Left lung (tissue), 14 donors: ENCODE measurements at places on chromosomes 4 and X. TPM values are rescaled to one million over a fixed set of nuclear protein-coding genes. Genes with fewer than 3 reads are reported as not detected.
A peak's percentile ranks its signal among the peaks of the same experiment; 100 is the strongest.

SMR3B gene
- total RNA-seq: not detected

TMPRSS11B gene
- total RNA-seq: not detected

MAGEB1 gene
- not detected for total RNA-seq

TMEM35A gene
- 1.6 TPM for total RNA-seq

ETDB gene
- not detected for total RNA-seq

EMCN gene
- total RNA-seq: 41.7 TPM

GPC3 gene
- 42.1 TPM for total RNA-seq

RNF150 gene
- total RNA-seq: 3.1 TPM

FRAS1 gene
- total RNA-seq: 15.3 TPM

GSX2 gene
- total RNA-seq: not detected

CLIC2 gene
- 66.4 TPM for total RNA-seq

CXCL3 gene
- total RNA-seq: 15.2 TPM

PLS3 gene
- total RNA-seq: 354 TPM

FGFBP1 gene
- total RNA-seq: 0.67 TPM

HHIP gene
- 59.8 TPM for total RNA-seq

GYPA gene
- not detected for total RNA-seq

RFC1 gene
- total RNA-seq: 50.4 TPM

GRCh38 chrX:50629774-50630173, 159.1 kb upstream of the DGKK start:
- no peak for DNase-seq

GRCh38 chrX:10038585-10038984, 71.4 kb downstream of the CLDN34 start:
- no peak for DNase-seq

DNA sequence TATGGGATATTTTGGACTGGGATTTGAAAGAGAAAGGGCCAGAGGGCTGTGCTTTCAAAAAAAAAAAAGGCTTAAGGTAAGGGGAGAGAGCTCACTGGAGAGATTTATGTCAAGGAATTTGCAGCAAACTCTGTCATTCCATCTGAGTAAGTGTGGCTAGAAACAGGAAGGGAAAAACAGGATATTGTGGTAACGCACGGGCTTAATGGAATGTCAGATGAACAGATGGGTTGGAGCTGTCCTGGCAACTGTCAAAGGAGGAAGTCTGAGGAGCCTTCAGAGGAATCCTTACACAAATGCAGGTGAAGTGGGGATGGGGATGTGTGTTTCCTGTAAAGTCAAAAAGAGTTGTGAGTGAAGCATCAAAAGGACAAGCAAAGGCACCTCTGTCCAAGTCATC, 15.1 kb upstream of the NKX3-2 start:
- DNase-seq: no peak

DNA sequence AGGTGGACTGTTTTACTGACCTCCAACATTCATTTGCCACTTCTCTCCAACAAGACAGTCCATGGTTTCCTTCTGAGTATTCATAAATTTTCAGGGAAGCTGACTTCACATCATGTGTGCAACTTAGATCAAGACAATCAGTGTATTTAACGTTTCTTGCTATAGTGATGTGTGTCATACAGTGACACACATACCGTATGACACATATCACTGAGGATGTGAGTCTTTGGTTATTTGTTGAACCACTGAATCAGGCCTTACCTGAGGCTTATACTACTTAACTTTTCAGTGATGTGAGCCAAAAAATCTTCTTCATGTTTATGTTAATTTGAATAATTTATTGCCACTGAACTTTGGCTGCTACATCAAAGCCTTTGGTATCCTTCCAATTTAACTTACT, 166.8 kb downstream of the BMPR1B start:
- DNase-seq: no peak

GRCh38 chr4:44961001-44961755, 234.8 kb upstream of the GNPDA2 start:
- no peak for DNase-seq

- DNase-seq: no peak
These were observed 60.8 kb downstream of the DLG3 start for GRCh38 chrX:70505451-70505841.

GRCh38 chrX:8647176-8647575, 84.8 kb downstream of the ANOS1 start:
- DNase-seq: no peak

DNA sequence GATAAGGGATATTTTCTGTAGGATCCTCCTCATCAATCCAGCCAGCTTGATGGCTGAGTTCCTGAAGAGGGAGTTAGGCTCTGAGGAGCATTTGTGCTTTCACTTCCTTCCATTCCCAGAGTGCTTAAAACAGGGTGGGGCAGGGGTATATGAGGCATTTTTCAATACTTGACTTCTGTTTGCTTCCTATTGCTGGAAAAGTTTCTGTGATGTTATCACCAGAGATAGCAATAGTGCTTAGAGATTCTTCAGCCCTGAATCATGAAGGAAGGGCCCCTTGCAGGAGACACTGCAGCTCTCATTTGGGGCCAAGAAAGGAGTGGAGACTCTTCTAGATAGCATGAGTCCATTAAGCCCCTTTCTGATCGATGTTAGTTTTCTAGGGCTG, 166.7 kb upstream of the RPS6KA3 start:
- no peak for DNase-seq

DNA sequence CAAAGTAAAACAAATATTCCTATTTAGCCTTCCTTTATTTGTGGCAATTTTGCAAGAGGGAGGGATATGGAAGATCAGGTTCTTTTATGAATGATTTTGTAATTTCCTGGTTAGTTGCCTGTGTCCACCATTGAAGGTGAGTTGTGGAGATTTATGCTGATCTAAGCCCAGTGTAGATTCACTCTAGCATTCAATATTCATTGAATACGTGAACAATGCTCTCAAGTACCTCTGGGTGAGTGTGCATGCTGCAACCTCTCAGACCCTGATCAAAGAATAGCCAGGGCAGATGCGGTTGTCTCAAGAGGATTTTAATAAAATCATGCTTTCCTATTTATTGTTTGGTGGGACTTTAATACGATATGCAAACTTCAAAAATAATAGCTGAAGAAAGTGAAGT, 628.4 kb downstream of the SPRY1 start:
- no peak for DNase-seq

DNA sequence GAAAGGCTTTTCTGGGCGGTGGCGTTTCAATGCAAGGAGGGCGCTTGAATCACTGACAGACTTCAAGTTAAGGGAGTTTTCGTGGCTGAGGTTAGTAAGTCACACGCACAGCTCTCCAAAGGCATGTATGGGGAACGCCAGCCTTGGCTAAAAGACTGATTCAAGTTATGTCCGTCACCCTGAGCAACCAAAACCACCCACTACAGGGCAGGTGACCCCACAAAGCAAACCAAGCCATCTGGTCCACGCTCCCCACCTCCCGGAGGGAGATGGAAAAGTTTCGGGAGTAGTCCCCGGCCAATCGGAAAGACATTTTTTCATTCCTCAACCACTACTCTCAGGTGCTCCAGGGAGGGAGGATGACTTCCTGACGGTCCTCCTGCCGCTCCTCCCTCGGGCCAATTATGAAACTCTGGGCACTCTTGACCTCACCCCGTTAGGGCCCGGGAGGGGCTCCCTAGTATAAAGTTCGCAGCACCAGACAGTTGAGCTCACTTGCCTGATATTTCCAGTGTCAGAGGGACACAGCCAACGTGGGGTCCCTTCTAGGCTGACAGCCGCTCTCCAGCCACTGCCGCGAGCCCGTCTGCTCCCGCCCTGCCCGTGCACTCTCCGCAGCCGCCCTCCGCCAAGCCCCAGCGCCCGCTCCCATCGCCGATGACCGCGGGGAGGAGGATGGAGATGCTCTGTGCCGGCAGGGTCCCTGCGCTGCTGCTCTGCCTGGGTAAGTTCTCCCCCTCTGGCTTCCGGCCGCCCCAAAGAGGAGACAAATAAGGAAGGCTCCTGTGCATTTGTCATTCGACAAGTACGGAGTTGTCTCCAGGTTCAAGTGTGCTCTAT, at the start of gene EREG:
Gene EREG, plus strand, starts transcription at position 494 of the 840 bp plus-strand sequence. Its CDS starts 164 bp downstream, at position 658.
- peak; percentile 44 for DNase-seq

DNA sequence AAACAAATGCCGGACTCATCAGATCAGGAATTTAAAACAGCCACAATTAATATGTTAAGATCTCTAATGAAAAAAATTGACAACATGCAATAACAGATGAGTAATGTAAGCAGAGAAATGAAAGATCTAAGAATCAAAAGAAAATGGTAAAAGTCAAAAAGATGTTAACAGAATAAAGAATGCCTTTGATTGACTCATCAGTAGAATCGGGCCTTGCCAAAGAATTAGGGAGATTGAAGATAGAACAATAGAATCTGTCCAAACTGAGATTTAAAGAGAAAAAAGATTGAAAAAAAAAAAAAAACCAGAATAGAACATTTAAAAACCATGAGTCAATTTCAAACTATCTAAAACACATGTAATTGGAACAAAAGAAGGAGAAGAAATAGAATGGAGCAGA, 25.9 kb upstream of the GUCY1A1 start:
- no peak for DNase-seq

DNA sequence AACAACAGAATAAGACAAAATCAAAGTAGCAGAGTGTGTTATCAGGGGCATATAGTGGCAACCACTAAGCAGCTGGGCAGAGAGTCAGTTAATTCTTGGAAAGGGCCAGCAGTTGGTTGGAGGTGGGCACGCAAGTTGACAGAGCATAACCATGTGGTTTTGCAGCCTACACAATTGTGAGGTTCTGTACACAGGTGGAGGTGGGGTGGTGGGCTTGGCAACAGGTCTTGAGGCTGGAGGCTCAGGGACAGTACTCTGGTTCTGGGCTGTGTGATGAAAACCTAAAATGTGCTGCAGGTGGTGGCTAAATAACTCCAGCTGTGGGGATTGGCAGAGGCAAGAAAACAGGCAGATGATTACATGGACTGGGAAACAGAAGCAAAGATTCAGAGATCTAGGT, 1112.7 kb downstream of the PDHA2 start:
- DNase-seq: no peak

- DNase-seq: peak; percentile 59
These were observed 32.7 kb upstream of the AMBN start for GRCh38 chr4:70559211-70559830.

- no peak for DNase-seq
These were observed 80.1 kb downstream of the MED28 start for GRCh38 chr4:17694552-17694951.

GRCh38 chr4:7268941-7269340, 76.6 kb downstream of the SORCS2 start:
- no peak for DNase-seq

DNA sequence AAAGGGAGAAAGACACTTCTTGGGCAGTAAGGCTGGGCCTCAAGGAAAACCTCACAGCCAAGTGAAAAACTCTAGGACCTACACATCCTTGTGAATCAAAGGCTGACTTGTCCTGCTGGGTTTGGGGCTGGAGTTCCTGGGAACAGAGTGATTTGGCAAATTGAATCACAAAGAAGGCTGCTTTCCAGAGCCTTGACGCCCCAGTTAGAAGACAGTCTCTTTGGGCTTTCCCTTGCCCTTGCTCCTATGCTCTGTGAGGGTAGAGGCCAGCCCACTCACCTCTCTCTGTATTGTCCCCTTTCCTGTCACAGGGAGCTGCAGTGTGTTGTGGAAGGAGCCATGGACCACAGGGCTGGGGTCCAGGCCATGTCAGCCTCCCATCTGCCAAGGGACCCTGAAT, 9.6 kb downstream of the AMER1 start:
- DNase-seq: no peak

- no peak for DNase-seq
These were observed 128.4 kb downstream of the NAA11 start for GRCh38 chr4:79197275-79198009.

- no peak for DNase-seq
These were observed 169.9 kb downstream of the DCLK2 start for GRCh38 chr4:150248181-150248580.

DNA sequence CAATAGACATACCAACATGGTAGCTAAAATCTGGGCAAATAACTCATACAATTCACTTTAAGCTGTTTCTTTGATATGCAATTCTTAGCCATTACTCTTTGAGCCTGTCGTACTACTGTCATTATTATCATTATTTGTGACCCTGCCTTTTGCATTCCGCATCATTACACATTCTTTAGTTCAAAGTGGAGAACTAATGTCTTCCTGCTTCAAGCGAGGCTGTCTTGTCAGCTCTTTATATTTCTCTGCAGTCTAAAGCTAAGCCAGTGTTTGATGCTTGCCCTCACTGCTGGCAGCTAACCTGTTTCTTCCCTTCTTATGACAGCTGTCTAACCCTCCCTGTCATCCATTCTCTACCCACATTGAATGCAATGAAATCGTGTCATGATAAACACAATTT, 186.8 kb downstream of the FAT4 start:
- no peak for DNase-seq

DNA sequence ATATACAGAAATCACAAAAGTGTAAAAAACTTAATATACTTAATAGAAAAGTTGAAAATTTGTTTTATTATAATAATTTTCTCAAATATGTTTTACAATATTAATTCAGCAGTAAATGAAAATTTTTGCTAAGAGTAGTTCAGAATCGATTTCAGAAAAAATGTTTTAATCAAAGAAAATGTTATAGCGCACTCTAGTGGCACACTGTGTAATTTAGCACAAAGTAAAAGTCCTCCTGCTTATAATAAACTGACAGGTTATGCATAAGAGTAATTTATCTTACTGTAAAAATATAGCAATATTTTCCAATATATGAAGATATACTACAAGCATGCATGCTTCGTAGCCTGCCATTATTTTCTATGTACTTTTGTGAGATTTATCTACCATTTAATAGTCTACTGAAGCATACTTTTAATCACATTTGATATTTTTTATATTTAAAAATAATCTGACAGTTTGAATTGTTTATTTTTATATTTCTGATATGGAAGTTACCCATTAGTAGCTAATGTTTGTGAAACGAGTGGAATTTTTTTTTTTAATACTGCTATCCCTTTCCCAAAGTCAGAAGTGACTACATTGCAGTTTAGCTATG, 217.9 kb upstream of the KLHL4 start:
- DNase-seq: no peak

- no peak for DNase-seq
These were observed 418.9 kb downstream of the CCSER1 start for GRCh38 chr4:90546114-90546513.

DNA sequence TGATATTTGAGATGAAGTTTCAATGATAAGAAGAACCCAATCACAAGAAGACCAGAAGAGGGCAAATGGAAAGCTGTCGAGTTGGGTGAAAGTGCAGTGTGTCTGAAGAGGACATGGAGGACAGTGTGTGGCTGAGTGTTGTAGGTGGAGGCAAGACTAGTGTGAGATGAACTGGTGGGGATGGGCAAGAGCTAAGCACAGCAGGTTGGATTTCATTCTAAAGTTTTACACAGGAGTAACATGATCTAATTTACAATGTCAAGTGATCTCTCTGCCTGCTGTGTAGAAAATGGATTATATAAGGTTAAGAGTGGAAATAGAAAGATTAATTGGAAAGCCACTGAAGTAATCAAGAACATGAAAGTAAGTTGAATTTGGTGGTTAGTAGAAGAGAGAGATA, 208.6 kb upstream of the ETNPPL start:
- DNase-seq: no peak

- DNase-seq: no peak
These were observed 348.1 kb upstream of the ATOH1 start for GRCh38 chr4:93480452-93480851.
